Activated gamma-delta T cell treated with anti-CD3 and anti-CD28 coated beads, Interleukin-2, amount 50 U/mL, for 16 hours (primary cell): ENCODE measurements at places on chromosomes 2 and 18.

DNA sequence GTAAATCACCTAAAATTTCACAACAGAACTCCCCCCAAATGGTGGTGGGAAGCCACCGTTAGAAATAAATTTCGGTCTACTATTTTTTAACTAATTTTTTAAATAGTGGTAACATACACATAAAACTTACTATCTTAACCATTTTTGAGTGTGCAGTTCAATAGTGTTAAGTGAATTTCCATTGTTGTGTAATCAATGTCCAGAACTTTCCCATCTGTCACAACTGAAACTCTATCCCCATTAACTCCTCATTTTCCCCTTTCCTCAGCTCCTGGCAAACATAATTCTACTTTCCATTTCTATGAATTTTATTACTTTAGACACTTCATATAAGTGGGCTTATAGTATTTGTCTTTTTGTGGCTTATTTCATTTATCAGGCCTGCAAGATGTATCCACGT, 34.1 kb upstream of the HNMT start:
- no peak for DNase-seq

GRCh38 chr2:55999231-55999630, 75.6 kb upstream of the EFEMP1 start:
- DNase-seq = no peak

- no peak for DNase-seq
Measured at GRCh38 chr2:42135381-42136312, 33.5 kb upstream of the EML4 start.

DNA sequence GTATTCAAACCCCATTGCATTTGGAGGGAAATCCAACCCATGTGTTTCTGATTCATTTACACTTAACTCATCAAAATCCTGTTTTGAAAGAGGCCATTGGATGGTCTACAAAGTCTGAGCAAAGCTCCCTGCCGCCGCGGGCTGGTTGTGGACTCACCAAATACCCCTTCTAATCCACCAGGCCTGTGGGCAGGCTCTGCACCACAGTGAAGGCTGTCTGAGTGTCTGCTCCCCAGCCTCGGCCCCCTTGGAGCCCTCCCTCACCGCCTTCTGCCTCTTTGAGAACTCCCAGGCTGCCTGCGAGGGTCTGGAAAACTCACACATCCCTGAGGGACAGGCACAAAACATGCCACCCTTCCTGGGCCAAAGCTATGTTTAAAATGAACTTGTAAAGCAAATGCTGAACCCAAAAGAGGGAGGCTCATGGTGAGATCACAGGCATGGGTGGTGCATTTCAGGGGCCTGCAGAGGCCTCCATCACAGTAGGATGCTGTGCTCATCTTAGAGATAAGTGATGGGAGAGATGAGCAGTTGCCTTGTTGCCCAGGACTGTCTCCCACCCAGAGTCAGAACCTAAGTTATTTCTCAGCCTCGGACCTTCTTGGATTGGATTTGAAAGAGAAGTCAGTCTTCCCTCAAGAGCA, 225.0 kb downstream of the CYP26B1 start:
- DNase-seq = no peak

DNA sequence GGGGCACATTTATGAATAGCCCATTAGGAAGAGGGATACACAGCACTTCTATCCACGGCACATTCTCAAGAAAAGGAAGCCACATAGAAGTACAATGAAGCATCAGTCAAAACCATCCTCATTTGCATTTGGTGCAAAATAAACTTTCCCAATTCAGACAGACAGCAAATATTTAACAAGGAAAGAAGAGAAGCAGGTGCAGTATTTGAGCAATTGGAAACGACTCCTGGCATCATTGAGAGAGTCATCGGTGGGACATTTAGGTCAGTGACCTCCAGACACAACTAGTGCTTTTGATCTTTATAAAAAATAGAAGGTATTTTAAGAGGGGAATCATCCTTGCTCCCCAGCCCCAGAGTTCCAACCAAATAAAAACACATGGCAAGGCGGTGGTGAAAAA, 118.0 kb downstream of the MREG start:
- no peak for DNase-seq

DNA sequence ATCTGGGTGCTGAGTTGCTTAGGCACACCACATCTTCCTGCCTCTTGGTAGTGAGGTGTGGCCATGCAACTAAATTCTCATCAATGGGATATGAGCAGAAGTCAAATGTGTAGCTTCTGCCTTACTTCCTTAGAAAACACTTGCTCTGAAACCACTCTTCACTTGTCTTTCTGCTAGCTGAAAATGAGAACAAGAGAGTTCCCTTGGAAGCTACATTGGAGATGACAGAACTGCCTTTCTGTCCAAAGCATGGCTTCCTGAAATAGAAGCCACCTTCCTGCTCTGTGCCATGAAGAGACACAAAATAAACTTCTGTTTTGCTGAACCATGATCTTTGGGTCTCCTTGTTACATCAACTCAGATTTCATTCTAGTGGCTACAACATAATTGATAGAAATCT, 659.9 kb downstream of the IRS1 start:
- DNase-seq = no peak

DNA sequence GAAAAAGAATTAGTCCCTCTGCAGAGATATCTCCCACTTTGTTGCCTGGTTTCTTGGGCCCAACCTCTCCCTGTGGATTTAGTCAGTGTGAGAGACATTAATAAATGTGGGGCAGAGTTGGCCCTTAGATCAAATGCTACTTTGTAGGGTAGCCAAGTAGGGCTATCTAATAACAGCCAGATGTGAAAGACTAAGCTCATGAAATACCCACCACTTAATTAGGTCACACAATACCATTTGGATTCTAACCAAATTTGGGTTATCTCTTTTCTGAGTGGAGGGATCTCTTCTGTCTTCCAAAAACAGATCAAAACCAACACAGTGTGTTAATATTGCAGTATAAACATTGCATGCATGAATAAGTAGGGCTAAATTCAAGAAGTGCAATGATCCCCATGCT, 626.8 kb upstream of the ZEB2 start:
- DNase-seq = no peak

- DNase-seq = no peak
Measured at GRCh38 chr2:201820383-201821007, 14.2 kb downstream of the CDK15 start.

GRCh38 chr2:235545339-235546150, 51.7 kb downstream of the AGAP1 start:
- no peak for DNase-seq

- no peak for DNase-seq
Measured at GRCh38 chr18:9823805-9824473, 61.8 kb upstream of the TXNDC2 start.

- no peak for DNase-seq
Measured at GRCh38 chr2:109138449-109138848, 9.4 kb downstream of the SH3RF3 start.

- DNase-seq = no peak
Measured at GRCh38 chr2:226865273-226865672, 29.4 kb downstream of the RHBDD1 start.

DNA sequence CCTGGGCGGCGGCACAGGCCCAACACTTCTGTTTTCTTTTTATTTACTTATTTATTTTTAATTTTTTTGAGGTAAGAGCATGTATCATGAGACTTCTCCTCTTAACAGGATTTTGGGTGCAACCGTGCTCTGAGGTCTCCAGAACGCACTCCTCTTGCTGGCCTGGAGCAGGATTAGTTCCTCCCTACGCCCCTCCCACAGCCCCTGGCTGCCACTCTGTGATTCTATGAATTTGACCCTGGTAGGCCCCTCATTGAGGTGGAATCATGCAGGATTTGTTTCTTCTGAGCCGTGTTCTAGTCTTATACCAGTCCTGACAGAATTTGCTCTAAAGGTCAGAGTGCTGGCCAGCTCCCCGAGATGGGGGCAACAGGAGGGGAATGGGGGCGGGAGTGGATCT, 106.5 kb upstream of the HS6ST1 start:
- DNase-seq = no peak

- no peak for DNase-seq
Measured at GRCh38 chr2:109663721-109664120, 49.6 kb downstream of the SOWAHC start.

- no peak for DNase-seq
Measured at GRCh38 chr2:60679036-60679780, 76.9 kb upstream of the PAPOLG start.

DNA sequence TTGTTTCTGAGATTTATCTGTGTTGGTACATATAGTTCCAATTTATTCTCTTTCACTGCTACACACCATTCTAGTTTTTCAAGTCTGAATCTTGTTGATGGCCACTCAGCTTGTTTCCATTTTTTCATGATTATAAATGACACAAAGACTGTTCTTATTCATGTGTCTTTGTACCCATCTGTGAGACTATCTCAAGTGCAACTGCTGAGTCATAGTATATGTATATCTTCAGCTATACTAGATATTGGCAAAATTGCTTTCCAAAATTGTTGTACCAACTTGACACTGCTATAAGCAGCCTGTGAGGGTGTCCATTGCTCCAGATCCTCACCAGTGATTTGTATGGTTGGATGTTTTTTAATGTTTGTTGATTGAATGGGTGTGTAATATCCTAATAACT, 37.2 kb upstream of the RTN4 start:
- no peak for DNase-seq

GRCh38 chr2:149733936-149734685, 146.5 kb upstream of the MMADHC start:
- no peak for DNase-seq

DNA sequence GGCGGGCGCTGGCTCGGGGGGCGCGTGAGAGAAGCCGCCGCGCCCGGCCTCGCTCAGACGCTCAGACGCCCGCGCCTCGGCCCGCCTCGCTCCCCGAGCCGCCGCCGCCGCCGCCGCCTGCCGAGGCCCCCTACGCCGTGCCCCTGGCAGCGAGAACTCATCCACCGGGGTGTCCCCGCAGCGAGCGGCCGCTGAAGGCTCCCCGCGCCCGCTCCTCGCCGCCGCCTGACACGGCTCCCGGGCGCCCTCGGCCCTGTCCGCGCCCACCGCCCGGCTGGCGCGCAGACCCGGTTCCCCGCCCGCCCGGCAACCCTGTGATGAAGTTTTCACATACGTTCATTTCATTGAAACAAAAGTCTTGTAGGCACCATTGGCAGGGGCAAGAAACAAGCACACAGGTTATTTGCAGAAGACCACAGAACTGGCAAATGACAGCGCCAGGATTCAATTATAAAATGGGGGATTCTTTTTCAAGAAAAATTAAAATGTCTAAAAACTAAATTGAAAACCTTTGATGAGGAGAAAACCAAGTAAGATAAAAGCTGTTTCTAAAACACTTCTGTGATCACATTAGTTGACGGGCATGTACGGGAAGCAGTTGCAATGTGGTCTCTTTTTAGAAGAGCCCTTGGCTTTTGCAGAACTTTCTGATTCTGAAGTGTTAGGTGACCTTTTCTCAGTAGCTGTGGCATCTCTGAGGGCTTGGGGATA, 50.5 kb upstream of the TUBA3D start:
- no peak for DNase-seq

DNA sequence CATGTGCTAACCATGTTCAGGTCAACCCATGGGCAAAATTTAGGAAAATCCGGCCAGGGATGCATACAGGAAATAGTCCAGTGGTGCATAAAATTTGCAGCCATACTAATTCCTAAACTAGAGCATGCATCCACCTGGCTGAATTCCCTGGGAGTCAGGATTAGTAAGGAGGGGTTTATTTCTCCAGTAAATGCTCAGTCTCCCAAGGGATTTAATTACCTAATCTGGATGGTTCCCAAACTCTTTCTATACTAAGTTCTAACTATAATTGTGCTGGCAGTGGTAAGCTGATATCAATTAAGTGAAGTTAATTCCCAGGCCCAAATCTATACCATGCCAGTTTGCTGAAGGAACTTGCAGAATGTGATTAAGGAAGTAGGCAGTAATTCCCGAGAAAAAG, 26.2 kb upstream of the EVA1A start:
- DNase-seq = no peak

DNA sequence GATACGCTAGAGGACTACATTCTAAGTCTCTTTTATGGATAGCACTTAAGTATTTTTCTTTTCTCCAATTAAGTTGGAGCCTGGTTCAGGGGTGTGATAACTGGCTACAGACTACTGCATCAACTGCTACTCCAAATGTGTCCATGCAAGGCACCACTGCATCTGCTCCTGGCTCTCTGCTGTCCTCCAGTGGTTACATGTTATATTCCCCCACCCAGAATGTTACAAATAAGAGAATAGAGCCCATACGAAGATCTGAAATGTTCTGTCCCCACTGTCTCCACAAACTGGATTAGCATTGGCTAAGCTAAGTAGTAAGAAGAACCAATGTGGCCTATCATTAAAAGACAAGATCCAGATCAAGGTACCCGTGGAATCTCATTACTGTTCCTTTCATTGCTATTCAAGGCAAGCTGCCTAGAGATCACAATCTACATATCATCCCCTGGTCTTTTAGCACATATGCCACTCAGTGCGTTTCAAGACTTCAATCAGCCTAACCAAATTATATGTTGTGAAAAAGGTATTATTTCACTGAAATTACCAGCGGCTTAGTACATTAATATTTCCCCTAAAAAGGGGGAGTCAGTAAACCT, 308.3 kb upstream of the SLC8A1 start:
- no peak for DNase-seq

DNA sequence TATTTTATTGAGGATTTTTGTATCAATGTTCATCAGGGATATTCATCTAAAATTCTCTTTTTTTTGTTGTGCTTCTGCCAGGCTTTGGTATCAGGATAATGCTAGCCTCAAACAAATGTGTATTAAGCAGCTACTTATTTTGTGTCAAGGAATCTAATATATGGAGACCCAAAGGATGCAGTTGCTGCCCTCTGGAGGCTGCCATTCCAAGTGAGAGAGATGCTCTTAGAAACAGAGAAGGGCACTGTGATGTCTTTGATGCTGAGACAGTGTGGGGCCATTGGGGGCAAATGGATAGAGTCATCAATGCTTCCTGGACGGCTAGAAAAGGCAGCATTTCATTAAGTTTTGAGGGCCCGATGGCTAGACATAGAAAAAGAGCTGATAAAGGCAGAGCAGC, 292.6 kb downstream of the SETBP1 start:
- no peak for DNase-seq

DNA sequence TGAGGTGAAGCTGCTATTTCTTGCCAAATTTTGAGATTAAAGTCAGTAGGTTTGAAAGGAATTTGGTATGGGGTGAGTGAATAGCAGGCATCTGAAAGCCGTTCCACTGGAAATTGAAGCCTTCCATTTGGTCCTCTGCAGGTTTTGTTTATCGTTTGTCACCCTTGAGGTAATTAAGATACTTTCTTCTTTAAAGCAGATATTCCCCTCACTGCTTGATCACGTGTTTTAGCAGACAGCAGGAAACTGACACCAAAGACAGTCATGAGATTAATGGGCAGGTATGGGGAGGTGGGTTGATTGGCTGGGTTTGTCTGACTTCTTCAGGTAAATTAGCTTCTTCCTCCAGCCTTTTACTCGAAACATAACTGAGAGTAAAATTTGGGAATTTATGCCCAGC, 10.7 kb downstream of the LPIN1 start:
- no peak for DNase-seq

GRCh38 chr2:167331636-167332232, 443.5 kb downstream of the XIRP2 start:
- no peak for DNase-seq

DNA sequence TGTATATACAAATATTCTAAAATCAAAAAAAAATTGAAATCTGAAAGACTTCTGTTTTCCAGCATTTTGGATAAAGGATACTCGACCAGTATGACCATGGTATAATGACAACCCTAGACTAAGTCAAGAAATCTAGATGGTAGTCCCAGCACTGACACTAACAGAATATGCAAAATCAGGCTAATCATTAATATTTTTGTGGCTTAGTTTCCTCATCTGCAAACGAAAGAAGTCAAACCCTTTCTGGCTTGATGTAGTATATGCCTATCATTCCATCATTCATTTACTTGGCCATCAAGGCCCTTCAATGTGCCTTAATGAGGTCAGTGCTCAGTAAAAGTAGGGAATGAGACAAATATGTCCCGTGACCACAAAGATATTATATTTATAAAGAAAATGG, 83.5 kb downstream of the NCKAP5 start:
- no peak for DNase-seq

- no peak for DNase-seq
Measured at GRCh38 chr18:12741351-12741750, 38.5 kb downstream of the PSMG2 start.
